ENCODE measurements at places on chromosomes 2 and 18.

- peak; percentile 20 for DNase-seq
Measured at GRCh38 chr2:36444216-36444936, 88.8 kb downstream of the CRIM1 start.

- DNase-seq = no peak
Measured at GRCh38 chr2:3741396-3741795, 38.0 kb downstream of the DCDC2C start.

- DNase-seq = no peak
Measured at GRCh38 chr18:78770139-78770822, 209.3 kb upstream of the SALL3 start.

DNA sequence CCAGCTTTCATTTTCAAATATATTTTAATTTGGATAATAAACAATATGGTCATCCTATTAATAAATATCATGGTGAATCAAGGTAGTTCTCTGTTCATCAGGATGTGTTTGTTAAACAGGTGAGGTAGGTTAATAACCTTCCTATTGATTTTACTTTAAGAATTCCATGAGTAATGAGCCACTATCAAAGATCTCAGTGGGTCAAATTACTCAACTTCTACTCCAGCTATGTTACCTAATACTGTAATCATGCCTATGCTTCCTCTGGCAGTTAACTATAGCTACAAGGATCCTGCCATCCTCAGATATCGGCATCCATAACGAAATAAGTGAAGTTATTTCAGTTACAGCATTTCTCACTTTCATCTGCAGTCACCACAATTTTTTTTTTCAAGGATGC is 289.6 kb upstream of the SLC8A1 start:
- DNase-seq = no peak

DNA sequence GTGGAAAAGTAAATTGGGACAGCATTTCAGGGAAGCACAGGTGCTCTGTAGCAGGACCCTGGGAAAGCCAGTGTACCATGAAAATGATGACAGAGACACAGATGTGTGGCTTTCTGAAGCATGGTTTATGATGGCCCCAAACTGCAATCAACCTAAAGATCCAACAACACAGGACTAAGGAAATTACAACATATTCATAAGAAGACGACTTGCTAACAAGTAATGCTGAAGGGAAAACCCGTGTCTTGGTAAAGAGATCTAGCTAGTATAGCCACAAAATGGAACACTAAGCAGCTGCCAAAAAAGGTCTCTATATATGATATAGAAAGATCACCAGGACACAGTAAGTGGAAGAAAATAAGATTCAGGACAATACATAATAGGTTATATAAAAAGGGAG is 53.2 kb downstream of the UXS1 start:
- DNase-seq = no peak

GRCh38 chr2:224060783-224061482 is 21.8 kb upstream of the SERPINE2 start:
- no peak for DNase-seq

- DNase-seq = no peak
Measured at GRCh38 chr2:11154016-11154922, 998 bp upstream of the SLC66A3 start.

DNA sequence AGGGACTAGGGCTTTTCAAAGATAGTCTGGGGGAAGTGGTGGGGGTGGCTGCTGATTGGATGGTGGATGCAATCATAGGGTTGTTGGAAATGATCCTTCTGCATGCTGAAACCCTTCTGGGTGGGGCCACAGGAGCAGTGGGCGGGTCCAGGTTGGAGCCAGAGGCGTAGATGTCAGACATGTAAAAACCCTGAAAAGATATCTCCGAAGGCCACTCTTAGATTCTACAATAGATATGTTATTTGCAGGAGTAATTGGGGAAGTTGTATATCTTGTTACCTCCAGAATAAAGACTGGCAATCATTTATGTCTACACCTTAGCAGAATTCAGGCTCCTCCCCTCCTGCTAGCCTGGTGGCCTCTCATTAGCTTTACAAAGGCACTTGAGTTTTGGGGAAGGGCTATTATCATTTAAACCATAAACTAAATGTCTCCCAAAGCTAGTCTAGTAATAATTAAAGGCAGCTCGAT is 8.2 kb upstream of the FAM98A start:
- DNase-seq = no peak

DNA sequence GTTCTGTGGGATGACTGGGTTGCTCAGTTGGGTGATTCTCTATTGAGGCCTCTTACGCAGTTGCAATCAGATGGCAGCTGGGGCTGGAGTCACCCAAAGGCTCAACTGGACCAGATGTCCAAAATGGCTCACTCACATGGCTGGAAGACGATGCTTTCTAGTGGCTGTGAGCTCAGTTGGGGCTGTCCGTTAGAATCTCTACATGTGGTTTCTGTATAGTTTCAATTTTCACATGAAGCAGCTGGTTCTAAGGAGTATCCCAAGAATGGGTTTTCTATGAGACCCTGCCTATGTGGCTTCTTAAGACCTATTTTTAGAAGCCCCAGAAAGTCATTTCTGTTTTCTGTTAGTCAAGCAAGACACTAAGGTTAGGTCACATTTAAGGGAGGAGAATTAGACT is 4.4 kb downstream of the XRCC5 start:
- no peak for DNase-seq

GRCh38 chr18:5175378-5175777 is 21.7 kb downstream of the AKAIN1 start:
- DNase-seq = peak; percentile 27

- no peak for DNase-seq
Measured at GRCh38 chr2:66445925-66446871, 11.3 kb downstream of the MEIS1 start.

- DNase-seq = no peak
Measured at GRCh38 chr2:42961961-42962360, 169.6 kb upstream of the HAAO start.

GRCh38 chr18:44025421-44025820 is 655.3 kb upstream of the SETBP1 start:
- no peak for DNase-seq

GRCh38 chr18:3869848-3870247 is 419.9 kb downstream of the TGIF1 start:
- DNase-seq = peak; percentile 39

- peak; percentile 69 for DNase-seq
Measured at GRCh38 chr2:96887493-96888012, 17.7 kb upstream of the SEMA4C start.

- DNase-seq = peak; percentile 49
Measured at GRCh38 chr2:191321861-191322662, 76.9 kb downstream of the MYO1B start.
